ENCODE measurements at places on chromosomes 7 and 10.
A peak's percentile ranks its signal among the peaks of the same experiment; 100 is the strongest.

- DNase-seq: no peak
Measured at GRCh38 chr7:132097550-132098134, 478.6 kb downstream of the PLXNA4 start.

GRCh38 chr7:101973130-101973529, 155.7 kb downstream of the CUX1 start:
- DNase-seq: no peak

- DNase-seq: peak; percentile 79
Measured at GRCh38 chr7:116138202-116138801, 72.0 kb upstream of the TES start.

DNA sequence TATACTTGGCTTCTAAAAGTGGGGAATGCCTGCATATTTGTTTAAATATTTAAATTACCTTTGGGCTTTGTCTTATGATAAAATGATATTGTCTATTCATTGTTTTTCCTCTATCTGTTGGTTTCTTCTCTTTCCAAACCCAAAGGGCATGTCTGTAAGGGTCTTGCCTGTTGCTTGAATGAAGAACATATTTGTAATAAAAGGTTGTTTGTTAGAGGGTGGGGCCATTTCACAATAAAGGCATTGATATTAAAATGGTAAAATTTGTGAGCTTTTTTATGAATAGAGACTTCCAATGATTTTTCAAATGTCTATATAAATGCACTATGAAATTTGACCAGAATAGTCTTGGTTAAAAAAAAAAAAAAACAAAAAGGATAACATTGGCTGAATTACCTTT, 105.2 kb downstream of the DKK1 start:
- DNase-seq: no peak

GRCh38 chr7:142420554-142421362, 162.9 kb upstream of the PRSS58 start:
- DNase-seq: no peak

GRCh38 chr10:75916906-75917305, 485.5 kb downstream of the LRMDA start:
- no peak for DNase-seq

- no peak for DNase-seq
Measured at GRCh38 chr7:105690325-105690945, 109.1 kb upstream of the EFCAB10 start.

DNA sequence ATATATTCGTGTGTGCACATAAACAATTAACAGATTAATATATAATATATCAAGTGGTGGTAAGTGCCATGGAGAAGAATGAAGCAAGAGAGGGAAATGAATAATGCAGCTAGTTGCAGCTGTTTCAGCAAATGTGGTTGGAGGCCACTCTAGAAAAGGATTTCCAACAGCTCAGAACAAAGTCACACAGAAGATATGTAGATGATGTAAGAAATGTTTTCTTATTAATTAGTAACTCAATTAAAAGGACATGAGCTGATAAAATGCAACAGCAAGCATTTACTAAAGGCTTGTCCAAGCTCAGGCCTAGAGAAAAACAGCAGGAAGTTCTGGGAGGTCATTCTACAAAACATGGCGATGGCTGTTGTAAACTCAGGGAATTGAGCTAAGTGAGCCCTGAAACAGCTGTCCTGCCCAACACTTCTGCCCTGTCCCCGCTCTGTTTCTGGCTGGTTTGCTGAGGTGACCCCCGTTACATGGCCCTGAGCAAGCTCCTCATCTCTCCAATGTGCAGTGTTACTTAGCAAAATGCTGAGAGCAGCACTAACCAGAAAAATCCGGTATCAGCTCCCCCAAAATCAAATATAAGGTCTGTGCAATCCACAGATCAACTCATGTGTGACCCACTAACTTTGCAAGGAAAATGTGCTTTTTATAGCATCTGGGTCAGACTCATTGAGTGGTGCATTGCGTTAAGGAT, 23.4 kb upstream of the C10orf67 start:
- no peak for DNase-seq

- DNase-seq: no peak
Measured at GRCh38 chr7:138662076-138662990, 38.8 kb downstream of the SVOPL start.

GRCh38 chr7:151481650-151482505, 37.8 kb downstream of the RHEB start:
- DNase-seq: no peak

GRCh38 chr7:70052691-70053090, 454.4 kb downstream of the AUTS2 start:
- no peak for DNase-seq

DNA sequence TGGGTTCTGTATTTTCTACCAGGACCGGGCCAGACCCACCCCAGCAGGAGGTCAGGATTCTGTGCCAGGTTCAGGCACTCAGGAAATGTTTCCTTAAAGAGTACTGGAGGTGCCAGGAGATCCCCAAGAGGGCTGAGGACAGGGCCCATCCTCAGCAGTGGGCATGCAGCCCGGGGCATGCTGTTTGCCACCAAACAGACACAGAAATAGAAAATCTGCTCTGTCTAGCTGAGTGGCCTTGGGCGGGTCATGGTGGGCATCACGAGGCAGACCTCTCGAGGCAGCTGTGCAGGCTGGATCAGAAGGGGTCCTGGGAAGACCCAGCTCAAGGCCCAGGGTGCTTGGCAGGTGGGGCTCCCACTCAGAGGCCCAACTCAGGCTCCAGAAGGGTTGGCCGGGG, 105.0 kb downstream of the FAM53B start:
- no peak for DNase-seq

DNA sequence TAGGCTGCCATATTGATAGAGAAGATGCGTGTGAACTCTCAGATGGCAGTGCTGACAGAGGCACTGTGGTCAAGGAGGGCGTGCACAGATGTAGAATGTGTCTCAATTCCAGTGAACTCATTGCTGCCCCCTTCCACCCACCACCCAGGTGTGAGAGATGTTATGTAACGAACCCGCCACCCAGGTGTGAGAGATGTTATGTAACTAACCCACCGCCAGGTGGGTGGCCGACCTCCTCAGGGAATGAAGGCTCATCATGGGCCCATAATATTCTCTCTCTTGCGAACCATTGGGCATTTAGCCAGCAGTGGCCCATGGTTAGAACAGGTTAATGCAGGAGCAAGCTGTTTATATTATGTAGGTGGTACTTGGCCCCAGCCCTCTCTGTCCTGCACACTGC, 140.4 kb upstream of the MTPN start:
- DNase-seq: no peak

GRCh38 chr10:54909165-54909564, 108.1 kb upstream of the PCDH15 start:
- DNase-seq: no peak

DNA sequence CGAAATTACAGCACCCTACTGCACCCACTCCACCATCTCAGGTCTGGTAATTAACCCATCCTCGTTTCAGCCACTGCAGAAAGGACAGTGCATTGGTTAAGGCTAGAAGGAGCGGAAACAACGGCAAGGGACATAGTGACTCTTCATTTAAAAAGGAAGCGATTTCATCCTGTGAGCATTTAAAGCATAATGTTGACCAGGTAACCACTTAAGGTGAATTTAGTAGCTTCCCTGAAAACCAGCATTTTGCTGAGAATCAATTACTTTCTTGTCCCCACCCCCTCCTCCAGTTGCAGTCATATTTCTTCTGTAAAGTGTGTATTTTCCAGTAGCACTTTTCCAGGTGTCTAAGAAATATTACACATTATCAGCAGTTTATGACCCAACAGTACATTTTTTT, 821 bp upstream of the JAZF1 start:
- no peak for DNase-seq

- DNase-seq: no peak
Measured at GRCh38 chr10:105075031-105075430, 433.9 kb downstream of the SORCS3 start.

DNA sequence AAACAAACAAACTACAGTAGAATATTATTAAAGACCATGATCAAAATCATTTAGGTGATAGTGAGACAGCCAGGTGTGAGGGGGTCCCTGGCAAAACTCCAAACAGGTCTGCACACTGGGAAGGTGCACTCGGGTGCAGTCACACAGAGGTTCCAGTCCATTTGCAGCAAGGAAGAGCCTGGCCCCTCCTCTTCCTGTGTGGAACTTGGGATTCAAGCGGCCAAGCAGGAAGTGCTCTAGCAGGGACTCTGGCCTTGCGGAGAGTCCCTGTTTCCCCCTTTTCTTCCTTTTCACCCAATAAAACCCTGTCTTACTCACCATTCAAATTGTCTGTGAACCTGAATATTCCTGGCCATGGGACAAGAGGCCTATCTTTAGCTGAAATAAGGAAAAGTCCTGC, 181.8 kb downstream of the LRRTM3 start:
- DNase-seq: no peak

- DNase-seq: no peak
Measured at GRCh38 chr10:76354921-76355320, 923.5 kb downstream of the LRMDA start.

GRCh38 chr10:104117839-104118323, 4.1 kb upstream of the SFR1 start:
- DNase-seq: no peak

DNA sequence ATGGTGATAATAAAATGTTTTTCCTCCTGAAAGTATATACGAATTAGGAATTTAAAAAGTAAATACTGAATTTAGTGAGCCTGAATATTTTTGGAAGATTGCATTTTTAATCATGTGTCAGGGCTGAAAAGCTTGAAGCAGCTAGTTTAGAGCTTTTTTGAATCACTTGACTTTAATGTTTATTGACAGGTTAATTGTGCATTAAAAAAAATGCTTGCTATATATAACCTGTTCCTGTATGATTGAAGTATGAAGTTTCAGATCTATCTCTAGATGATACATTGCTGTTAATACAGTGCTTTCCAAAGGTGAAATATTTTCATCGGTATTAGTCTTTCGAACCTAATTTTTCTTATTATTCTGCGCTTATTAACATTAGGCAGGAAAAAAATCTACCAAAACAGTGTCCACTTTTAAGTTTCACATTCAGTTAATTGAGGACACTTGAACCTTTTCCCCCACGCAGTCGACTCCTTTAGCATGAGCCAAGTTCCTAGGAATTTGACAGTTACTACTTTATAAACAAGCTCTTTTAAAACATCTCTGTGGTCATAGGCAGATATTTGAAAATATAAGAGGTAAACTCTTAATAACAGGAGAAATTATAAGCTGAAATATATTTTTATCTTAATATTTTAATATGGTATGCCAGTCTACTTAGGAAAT, 187.1 kb downstream of the MLLT10 start:
- no peak for DNase-seq

DNA sequence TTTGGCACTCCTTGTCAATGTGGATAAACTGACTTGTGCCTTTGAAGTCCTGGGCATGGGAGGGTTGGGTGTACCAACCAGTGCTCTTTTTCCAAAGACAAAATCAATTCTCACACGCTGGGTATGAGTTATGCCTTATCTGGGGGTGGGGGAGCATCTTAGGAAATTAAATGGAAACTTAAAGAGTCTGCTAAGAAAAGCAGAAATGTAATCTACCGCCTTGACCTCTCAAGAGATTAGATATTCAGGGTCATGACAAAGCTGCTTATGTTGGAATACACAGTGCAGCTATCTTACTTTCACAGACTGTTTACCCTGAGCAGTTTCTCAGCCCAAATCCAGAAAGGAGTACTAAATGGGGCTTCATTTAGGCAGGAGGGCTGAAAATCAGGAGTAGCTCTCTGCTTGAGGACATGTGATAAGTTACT, 2.6 kb downstream of the MEST start:
- no peak for DNase-seq

DNA sequence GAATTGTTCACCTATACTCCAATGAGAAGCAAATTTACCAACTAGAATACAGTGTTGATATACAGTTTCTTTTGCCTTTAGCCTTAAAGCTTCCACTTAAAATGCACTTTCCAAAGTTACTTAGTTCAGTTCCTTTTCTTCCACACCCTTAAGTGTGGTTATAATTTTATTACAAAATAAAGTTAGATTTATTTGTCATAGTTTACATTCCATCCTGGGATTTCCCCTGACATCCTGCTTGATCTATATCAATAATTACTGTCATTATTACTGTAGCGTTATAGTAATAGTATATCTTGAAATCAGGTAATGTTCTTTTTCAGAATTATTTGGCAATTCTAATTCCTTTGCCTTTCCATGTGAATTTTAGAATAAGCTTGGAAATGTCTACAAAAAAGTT, 23.3 kb upstream of the MEST start:
- DNase-seq: no peak

DNA sequence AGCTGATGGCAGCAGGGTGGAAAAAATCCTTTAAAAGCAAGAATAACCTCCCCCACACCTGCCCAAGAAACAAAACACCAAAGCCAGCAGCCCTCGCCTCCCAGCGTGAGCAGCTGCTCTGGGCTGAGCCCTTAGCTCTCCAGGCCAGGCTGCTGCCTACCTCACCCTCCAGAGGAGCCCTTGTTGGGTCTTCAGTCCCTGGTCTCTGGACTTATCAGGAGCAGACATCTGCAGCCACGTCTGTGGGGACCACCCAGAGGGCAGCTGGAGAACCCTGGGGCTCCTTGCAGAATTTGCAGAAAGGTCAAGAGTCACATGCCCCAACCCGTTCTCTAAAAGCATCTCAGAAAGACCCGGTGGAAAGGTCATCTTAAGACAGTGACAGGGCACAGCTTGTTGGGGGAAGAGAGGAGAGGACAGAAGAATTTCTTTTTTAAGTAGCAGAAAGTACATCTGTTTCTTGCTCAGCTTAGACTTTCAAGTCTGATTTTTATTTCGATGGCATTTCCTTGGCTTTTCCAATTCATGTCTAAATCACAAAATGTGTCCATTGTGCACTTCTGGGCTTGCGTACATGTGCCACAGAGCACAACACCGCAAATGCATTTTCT, 425.7 kb upstream of the NFE2L3 start:
- no peak for DNase-seq

GRCh38 chr10:126309228-126309883, 78.9 kb downstream of the ADAM12 start:
- no peak for DNase-seq

- DNase-seq: no peak
Measured at GRCh38 chr7:50821457-50822008, 38.8 kb upstream of the GRB10 start.

DNA sequence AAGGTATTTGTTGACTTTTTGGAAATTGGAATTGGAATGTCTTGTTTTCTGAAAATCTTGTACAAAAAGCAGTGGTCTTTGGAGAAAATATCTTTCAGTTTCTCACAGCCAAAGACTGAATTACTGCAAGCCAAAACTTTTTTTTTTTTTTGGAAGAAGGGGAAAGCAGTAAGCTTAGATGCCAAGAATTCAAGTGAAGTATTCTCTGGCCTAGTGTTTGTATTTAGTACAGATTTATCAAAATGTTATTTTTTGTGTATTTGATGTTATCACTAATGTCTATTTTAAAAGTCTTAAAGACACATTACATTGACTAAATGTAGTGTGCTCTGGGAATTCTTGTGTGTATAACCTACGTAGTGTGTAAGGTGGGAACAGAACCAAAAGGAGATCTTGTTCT, 6.2 kb downstream of the TET1 start:
- DNase-seq: no peak

GRCh38 chr10:52571018-52571417, 201.6 kb downstream of the MBL2 start:
- no peak for DNase-seq

DNA sequence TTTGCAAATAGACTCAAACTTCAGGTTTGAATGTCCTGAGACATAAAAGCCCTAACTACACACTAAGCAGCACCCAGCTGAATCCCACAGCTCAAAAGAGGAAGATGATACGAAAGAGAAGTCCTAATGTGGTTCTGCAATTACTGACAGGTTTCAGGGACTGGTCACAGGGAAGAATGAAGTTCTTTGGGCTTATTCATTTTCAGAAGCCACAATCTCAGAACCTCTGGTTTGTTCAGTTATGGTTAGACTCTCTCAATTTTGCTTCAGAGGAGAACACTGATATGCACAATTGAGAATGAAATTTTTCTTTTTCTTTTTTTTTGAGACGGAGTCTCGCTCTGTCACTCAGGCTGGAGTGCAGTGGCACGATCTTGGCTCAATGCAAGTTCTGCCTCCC, 94.6 kb upstream of the FAM180A start:
- DNase-seq: peak; percentile 29

All from suppressor macrophage treated with lipopolysaccharide for 4 hours (primary cell).